ENCODE measurements at places on chromosomes 7 and 10.

DNA sequence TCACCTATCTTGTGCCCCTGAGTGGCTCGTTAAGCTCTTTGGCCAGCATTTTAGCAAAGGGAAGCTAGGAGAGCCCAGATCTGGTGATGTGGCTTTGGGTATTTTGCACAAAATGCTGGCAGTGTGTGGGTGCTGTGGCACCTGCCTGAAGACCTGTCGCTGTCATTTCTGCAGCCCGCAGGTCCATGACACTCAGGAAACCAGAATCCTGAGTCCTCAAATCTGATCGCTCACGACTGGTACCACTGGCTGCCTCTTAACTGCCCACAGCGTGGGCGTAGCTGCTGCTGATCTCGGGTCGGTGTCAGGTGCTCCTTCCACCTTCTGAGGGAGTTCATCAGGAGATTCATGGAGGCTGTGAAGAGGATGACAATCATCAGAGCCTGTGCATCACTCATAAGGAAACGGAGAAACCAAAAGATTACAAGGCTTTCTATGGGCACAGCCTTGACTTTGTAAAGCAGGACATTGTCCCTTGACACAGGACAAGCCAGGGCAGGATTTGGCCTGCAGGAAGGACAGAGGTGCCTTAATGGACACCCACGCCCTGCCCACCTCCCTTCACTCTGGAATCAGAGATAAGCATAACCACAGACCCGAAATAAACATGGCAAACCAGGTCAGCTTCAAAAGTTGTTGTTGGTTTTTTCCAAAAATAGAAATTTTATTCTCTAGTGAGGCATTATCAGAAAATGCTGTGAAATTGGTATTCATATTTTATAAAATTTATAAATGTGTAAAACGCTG is 71.0 kb upstream of the STK17A start:
- peak; percentile 44 for DNase-seq

- no peak for DNase-seq
Observed at GRCh38 chr7:45219130-45219529, 61.5 kb downstream of the RAMP3 start.

- DNase-seq = no peak
Observed at GRCh38 chr7:30841801-30842541, 69.7 kb upstream of the AQP1 start.

DNA sequence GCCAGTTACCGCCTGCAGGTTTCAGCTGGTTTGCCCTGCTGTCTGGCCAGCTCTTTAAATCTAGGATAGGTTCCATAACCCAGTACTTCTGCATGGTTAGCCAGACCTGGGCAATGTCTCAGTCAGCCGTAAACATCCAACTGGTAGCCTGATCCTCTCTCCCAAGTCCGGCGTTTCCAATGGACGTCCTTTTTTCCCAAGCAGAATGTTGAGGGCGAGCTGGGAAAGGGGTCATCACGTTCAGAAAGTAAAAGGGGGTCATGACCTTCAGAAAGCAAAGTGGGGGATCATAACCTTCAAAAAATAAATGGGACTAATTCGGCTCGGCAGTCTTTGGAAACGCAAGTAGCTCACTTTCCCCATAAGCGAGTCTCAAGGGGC is 430 bp downstream of the PON3 start:
- DNase-seq = no peak

DNA sequence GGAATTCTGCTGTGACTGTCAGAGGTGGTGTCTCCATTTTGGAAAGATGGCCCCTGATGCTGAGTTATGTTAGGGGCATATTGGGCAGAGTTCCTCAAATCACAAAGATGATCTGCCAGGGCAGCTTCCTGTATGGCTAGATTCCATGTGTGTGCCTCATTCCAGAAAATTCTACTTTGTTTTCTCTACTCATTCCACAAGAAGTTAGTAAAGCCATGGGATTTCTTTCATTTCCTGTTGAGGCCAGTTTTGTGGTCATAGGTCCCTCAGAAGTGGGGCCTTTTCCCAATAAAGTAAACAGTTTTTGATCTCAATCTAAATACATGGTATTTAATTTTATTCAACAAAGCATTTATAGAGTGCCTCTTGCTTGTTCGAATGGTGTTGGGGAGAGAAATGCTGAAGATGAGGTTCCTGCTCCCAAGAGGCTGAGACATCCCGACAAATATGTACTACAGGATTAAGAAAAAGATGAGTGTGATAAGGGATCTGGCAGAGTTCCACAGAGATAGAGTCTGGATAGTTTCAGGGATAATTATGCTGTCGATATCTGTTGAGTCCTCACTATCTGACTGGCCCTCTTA is 33.0 kb downstream of the MINDY4 start:
- no peak for DNase-seq

- no peak for DNase-seq
Observed at GRCh38 chr7:2380461-2380860, 22.9 kb upstream of the CHST12 start.

DNA sequence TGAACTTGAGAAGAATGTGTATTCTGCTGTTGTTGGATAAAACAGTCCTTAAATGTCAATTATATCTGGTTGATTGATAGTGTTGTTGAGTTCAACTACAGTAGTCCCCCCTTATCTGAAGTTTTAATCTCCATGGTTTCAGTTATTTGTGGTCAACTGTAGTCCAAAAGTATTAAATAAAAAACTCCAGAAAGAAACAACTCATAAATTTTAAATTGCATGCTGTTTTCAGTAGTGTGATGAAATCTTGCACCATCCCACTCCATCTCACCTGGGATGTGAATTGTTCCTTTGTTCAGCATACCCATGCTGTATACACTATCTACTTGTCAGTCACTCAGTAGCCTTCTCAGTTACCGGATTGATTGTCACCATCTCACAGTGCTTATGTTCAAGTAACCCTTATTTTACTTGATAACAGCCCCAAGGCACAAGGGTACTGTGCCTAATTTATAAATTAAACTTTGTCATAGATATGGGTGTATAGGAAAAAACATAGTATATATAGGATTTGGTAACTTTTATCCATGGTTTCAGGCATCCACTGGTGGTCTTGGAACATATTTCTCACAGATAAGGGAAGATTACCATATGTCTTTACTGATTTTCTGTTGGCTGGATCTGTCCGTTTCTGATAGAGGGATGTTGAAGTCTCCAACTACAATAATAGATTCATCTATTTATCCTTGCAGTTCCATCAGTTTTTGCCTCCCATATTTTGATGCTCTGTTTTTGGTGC is 57.1 kb downstream of the AOAH start:
- no peak for DNase-seq

GRCh38 chr10:45180946-45181875 is 134.2 kb downstream of the OR13A1 start:
- DNase-seq = no peak

GRCh38 chr10:7872041-7872442 is 53.7 kb downstream of the TAF3 start:
- DNase-seq = no peak
